Ovary (tissue), 10 donors: ENCODE measurements at places on chromosomes 11 and 22. TPM values are rescaled to one million over a fixed set of nuclear protein-coding genes. Genes with fewer than 3 reads are reported as not detected.

Gene SAA2
- total RNA-seq: not detected

Gene MFRP
- not detected for total RNA-seq

Gene ACTN3
- 0.26 TPM for total RNA-seq

Gene BIRC3
- total RNA-seq: 6.3 TPM

Gene SRSF8
- total RNA-seq: 58.8 TPM

Gene PGA5
- total RNA-seq: not detected

Gene MISFA
- total RNA-seq: not detected

- H3K27me3 ChIP-seq: no peaks in the 10 kb centered on the region
- no peaks in the 10 kb centered on the region for H3K36me3 ChIP-seq
- H3K4me3 ChIP-seq: no peak overlapping the region
- no peaks in the 10 kb centered on the region for H3K4me1 ChIP-seq
- no peak overlapping the region for H3K27ac ChIP-seq
- DNase-seq: no peak
Observed at GRCh38 chr22:40423310-40423688, 52.9 kb downstream of the SGSM3 start.

GRCh38 chr11:27373856-27374602, 11.0 kb upstream of the CCDC34 start:
- H3K4me3 ChIP-seq: no peak overlapping the region
- no peak for DNase-seq
- H3K27ac ChIP-seq: no peak overlapping the region
- no peaks in the 10 kb centered on the region for H3K4me1 ChIP-seq
- H3K36me3 ChIP-seq: no peaks in the 10 kb centered on the region
- no peaks in the 10 kb centered on the region for H3K27me3 ChIP-seq

DNA sequence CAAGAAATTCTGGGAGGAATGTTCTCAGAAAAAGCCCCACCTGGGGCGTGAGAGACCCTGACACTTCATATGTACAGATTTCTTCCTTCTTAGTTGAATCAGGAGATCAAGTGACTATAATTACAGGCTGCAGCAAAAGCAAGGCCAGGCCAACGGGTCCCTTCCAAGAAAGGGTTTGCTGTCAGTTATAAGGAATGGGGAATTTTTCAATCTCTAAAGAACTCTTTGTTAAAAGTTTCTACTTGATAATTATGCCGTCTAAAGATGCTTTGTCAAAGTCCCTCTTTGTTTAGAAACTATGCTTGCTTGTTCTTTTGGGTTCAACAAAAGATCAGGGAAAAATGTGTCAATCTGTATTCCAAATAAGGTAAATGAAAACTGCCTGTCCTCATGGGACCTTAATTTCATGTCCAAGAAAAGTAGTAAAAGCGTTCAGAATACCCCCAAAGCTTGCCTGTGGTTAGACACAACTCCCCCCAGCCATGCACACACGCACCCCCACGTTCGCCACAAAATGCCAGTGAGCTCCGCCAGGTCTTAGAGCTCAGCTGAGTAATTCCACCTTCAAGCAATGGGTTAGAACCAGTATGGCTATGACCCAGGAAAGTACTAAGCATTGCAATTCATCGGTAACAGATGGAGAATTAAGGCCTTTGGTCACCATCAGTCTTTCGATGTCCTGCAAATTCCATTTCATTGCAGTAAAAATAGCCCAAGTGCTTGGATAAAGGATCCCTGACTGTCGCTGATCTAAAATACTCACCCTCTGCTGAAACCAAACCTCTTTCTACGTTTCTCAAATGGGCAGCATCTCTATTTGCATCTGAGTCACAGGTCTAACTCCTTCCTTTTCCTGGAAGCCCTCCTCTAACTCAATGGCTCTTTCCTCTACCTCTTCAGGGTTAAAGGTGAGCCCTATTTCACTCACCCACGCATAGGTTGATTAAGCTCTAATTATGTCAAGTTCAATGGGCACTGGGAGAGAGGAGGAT, 419.2 kb upstream of the SYN3 start:
- H3K4me3 ChIP-seq: no peak overlapping the region
- no peaks in the 10 kb centered on the region for H3K4me1 ChIP-seq
- H3K27me3 ChIP-seq: no peaks in the 10 kb centered on the region
- DNase-seq: no peak

DNA sequence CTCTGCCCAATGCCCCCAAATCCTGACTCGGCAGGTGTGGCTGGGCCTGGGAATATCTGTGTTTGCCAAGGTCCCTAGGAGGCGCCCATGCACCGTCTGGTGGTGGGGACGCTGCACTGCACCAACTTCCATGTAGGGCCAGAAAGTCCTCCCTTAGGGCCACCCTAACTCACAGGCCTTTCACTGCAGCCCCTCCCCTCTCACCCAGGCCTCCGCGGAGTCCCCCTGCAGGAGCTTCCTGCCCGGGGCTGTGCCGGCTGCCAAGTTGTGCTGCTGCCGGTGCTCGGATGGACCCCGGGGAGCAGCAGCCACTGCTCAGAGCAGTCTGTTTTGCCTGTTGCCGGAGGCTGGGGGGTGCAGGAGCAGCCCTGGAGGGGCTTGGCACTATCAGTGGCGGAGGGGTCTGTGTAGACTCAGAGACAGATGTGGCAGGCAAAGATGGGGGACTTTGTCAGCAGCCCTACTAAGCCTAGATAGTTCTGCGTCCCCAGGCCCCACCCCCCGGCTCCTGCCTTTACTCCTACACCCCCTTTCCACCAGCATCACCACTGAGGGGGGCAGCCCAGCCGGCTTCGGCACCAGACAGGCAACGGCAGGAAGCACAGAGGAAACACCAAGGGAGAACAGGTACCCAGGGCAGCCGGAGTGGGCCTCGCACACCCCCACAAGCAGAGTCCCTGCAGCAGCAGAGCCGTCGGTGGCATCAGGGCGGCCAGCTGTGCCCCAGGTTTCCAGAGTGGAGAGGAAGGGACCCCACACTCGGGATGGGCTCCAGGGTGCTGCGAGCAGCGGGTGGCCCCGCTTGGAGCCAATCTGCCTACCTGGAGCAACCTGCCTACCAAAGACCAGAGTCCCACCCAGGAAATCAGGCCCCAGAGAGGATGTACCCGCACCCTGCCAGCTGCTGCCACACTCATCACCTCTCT, 124.3 kb downstream of the TRIM29 start:
- H3K4me3 ChIP-seq: no peak overlapping the region
- DNase-seq: peak; percentile 46
- no peaks in the 10 kb centered on the region for H3K27me3 ChIP-seq
- H3K27ac ChIP-seq: no peak overlapping the region

DNA sequence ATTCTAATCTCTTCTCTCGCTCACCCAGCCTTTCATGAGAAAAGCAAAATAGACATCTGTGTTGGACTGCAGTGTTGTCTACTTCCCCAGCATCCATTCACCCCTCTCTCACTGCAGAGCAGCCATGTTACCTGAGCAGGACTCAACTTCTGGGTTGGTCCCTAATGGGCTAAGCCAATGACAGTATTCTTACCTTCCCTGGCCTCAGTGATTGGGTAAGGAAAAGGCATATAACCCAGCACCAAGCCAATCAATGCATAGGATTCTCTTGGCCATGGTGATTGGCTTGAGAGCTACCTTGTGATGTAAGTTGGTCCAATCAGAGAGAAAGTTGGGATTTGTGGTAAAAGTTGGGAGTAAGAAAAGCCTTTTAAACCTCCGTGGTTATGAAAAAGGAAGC, 99.8 kb upstream of the NECTIN1 start:
- peaks cover 9% of the 10 kb centered on the region for H3K4me1 ChIP-seq
- H3K4me3 ChIP-seq: no peak overlapping the region
- H3K36me3 ChIP-seq: no peaks in the 10 kb centered on the region
- no peak for DNase-seq
- no peak overlapping the region for H3K27ac ChIP-seq

DNA sequence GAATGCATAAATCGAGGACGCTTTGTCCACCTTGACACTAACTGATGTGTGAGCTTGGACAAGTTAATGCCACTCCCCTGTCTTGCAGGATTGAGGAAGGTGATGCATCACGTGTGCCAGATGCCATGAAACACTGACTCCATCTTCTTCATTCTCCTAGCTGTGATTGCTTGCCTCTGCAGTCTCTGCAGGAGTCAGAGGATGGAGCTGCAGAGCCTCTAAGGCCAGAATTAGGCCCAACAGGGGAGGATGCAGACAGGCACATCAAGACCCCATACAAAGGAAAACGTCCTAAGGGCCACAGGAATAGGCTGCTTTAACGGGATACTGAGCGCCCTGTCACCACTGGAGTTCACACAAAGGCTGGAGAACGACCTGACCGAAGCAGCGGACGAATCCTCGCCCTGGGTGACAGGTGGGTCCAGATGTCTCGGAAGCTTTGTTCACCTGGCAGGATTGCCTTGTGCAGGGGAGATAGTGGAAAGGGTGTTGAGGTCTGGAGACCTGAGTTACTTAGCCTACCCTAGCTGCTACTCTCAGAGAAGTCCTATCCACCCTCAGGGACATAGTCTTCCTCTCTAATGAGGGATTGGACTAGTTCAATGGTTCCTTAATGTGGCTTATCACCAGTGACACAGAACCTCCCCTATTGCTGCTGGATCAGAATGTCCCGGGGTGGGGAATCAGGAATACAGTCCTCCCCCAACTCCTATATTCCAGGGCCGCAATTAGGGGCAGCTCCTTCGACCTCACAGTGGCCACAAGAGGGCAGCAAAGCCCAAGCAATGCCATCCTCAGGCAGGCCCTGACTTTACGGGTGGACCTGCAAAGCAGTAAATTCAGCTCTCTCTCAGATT, 32.4 kb downstream of the DBX1 start:
- H3K27ac ChIP-seq: no peak overlapping the region
- H3K36me3 ChIP-seq: no peaks in the 10 kb centered on the region
- H3K27me3 ChIP-seq: no peaks in the 10 kb centered on the region
- DNase-seq: peak; percentile 84
- H3K4me3 ChIP-seq: no peak overlapping the region
- H3K4me1 ChIP-seq: peaks cover 3% of the 10 kb centered on the region

DNA sequence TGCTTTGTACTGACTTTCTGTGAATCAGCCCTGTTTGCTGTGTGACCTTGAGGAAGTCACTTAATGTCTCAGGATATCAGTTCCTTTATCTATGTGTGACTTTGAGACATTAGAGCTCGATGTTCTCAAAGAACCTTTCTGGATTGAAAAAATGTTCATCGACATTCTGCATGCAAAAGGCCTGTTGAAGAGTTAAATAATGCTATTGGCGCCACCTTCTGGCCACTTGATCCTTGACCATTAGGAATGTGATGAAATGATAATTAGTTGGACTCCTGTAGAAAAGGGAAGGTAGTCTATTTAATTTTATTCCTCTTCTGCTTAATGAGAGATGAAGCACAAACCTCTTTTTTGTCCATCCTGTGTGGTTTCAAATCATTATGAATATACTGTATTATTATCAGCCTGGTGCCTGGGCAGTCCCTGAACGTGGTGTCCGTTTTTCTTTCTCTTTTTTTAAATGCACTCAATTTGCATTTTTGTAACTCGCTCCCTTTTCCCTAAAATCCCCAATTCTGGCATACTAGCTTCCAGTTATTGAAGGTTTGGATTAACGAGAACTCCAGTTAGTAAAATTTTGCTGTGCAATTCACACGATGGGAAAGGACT, 20.7 kb downstream of the ELF5 start:
- H3K36me3 ChIP-seq: no peaks in the 10 kb centered on the region
- no peak overlapping the region for H3K27ac ChIP-seq
- peak; percentile 37 for DNase-seq
- H3K4me3 ChIP-seq: no peak overlapping the region

GRCh38 chr11:73147771-73148681, 5.9 kb upstream of the FCHSD2 start:
- H3K27ac ChIP-seq: no peak overlapping the region
- H3K36me3 ChIP-seq: no peaks in the 10 kb centered on the region
- no peak for DNase-seq
- no peak overlapping the region for H3K4me3 ChIP-seq
- no peaks in the 10 kb centered on the region for H3K4me1 ChIP-seq
- no peaks in the 10 kb centered on the region for H3K27me3 ChIP-seq

DNA sequence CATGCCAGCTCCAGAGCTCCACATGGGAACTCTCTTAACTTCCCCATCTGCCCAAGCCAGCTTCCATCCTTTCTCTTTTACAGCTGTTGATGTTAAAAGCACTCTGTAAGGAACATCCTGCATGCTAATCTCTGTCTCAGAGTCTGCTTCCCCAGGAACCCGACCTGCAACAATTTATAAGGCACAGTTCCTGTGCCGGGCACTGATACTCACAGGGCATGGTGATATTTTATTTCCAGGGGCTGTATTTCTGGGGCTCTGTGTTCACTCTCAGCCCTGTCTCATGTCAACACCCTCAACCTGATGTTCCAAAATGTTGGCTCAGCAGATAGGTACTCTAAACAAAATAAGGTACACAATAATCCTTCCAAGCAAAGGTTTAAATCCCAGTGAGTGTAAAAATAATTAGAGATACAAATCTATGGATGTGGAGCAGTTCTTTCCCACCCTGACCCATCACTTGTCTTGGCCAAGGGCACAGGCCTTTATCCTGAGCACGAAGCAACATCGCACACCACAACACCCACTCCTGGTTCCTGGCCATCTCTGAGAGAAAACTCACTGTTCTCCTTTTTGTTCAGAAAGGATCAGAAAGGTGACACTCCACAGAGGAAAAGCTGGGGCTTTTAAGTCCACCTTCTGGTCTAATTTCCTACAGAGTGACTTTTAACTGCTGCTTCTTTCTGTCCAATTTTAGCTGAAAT, 44.8 kb upstream of the C11orf87 start:
- H3K4me3 ChIP-seq: no peak overlapping the region
- H3K4me1 ChIP-seq: no peaks in the 10 kb centered on the region
- H3K36me3 ChIP-seq: no peaks in the 10 kb centered on the region
- no peaks in the 10 kb centered on the region for H3K27me3 ChIP-seq
- H3K27ac ChIP-seq: no peak overlapping the region
- DNase-seq: no peak

DNA sequence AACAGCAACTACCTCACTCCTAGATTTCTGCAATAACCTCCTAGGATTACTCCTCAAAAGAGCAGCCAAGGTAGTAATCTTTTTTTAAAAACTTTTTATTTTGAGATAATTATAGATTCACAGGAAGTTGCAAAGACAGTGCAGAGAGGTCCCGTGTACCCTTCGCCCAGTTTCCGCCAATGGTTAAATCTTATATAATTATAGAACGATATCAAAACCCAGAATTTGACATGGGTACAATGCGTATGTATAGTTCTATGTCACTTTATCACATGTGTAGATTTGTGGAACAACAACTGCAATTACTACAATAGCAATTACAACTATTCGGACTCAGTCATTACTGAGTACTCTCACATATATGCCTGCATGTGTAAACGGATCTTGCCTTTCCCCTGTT, 94.8 kb upstream of the APOA1 start:
- H3K36me3 ChIP-seq: no peaks in the 10 kb centered on the region
- DNase-seq: no peak
